Esophagus mucosa (tissue), 1 donor: ENCODE measurements at places on chromosomes 2 and 18. TPM values are rescaled to one million over a fixed set of nuclear protein-coding genes. Genes with fewer than 3 reads are reported as not detected.

Gene LCT
- total RNA-seq, result not detected

Gene AKAIN1
- total RNA-seq, result not detected

Gene VWC2L
- not detected for total RNA-seq

Gene ITPRIPL1
- 1.8 TPM for total RNA-seq

Gene GRP
- not detected for total RNA-seq

Gene ASAP2
- total RNA-seq, result 6.4 TPM

Gene WNT6
- not detected for total RNA-seq

DNA sequence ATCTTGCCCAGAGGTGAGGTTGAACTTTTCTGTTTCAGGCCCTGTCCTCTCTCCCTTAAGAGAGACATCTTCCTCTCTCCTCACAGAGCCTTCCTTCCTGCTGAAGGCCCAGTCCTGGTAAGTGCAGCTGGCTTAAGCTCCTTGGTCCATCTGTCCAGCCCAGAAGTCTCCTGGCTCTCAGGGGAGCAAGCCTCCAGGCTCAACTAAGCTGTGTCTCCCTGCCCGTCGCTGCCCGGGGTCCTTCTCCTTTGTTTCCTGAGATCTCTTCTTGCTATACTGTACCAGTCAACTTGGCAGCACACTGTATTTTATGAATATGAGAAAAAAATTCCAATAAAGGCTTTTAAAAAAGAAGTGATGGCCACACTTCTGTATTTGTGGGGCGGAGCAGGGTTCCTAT lies 77.4 kb downstream of the KCNF1 start:
- no peak for ATAC-seq

DNA sequence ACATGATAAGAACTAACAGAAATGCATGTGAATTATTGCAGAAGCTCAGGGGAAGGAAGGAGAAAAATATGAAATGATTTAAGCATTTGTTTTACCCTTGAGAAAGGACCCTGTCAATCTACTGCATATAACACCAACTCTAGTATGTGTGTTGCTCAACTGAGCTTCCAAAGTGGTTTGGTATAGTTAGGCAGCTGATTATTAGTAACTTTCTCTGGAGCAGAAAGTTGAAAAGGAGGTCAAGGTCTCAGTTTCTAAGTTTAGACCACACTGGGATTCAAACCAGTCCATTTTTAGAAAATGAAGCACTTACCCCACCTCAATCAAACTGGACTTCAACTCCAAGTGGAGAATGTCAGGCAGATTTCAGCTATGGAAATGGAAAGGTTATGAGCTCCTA lies 123.3 kb upstream of the CDC42EP3 start:
- ATAC-seq, result no peak

DNA sequence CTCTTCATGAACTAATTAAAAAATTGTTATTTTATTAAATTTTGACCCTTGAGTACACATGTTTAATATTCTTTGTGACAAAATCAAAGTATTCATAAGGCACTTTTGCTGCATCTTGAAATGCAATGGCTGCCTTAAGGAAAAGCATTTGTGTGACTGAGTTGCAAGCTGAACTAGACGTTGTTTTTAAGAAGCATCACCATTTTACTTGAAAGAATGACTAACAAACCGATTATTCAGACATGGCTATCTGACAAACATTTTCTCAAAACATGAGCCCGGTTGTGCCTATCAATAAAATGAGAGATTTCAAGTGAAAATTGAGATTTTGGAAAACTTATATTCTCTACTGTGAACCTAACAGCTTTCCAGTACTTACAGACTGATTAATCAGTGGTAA lies 2.8 kb downstream of the GCFC2 start:
- ATAC-seq, result no peak

DNA sequence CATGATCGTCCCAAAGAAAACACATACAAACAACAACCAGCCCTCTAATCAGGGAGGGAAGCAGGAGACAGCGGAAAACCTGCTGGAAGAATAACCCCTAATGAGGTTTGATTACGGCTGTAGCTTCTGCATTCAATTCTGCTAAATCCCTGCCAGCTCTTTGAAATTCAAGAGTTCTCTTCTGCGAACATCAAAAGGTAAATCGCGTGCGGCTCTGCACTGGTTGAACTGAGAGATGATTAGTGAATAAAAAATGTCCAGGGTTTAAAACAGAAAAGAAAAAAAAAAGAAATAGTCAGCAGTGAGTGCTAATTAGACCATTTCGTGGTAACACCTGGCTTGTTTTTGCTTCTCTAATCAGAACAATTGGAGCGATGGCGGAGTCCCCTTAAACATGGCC lies 153.0 kb upstream of the CAPN13 start:
- no peak for ATAC-seq

GRCh38 chr2:219430633-219431615 lies 3.7 kb upstream of the SPEG start:
- peak; percentile 41 for ATAC-seq

DNA sequence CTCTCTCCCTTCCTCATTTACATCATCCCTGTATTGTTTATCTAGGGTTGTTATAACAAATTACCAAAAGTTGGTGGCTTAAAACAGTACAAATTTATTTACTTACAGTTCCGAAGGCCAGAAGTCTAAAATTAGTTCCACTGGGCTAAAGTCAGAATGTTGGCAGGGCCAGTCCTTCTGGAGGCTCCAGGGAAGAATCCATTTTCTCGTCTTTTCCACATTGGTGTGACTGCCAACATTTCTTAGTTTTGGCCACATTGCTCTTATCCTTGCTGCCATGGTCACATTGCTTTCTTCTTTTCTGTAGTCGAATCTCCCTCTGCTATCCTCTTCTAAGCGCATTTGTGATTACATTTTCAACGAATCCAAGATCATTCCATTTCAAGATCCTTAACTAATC lies 34.7 kb downstream of the ICOS start:
- no peak for ATAC-seq

- ATAC-seq, result no peak
These were observed 35.5 kb upstream of the HS6ST1 start for GRCh38 chr2:128354161-128354560.

DNA sequence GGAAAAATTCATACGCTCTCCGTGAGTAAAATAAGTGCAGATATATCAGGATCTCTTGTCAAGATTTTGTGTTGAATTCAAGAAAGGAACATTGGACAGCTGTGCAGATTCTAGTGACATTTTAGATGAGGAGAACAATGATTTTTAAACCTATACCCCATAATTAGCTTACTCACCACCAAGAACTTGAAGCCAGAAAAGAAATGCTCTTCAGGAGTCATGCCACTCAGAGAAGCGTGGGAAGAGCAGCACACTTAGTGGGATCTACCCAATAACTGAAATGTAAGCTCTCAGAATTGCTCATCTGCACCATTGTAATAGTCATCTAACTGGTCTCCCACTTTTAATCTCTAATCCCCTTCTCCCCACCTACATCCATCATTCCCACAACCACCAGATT lies 9.2 kb upstream of the ERMN start:
- ATAC-seq, result no peak

DNA sequence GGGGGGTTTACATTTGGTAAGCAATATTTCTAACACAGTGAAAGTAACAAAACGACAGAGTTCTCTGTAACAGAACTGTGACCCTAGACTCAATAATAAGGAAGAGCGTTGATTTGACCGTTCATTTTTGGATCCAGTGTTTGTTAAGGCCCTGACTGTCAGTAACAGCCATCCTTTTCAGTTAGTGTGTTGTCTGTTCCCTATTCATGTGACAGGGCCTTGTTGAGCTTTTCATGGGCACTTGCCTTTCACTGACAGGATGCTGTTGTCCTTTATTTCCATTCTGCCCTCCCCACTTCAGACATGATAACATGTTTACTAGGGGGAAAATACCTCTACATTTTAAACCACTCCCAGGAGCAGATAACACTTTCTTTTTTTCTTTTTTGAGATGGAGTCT lies 45.8 kb downstream of the MAP4K4 start:
- no peak for ATAC-seq

GRCh38 chr2:179455824-179456223 lies 191.2 kb upstream of the SESTD1 start:
- ATAC-seq, result no peak

- no peak for ATAC-seq
These were observed 263.1 kb downstream of the DCDC2C start for GRCh38 chr2:3966470-3966869.

GRCh38 chr2:191376981-191377629 lies 131.9 kb downstream of the MYO1B start:
- peak; percentile 99 for ATAC-seq

GRCh38 chr2:16114836-16115235 lies 174.5 kb downstream of the MYCN start:
- ATAC-seq, result no peak

- ATAC-seq, result no peak
These were observed 686.8 kb upstream of the ZEB2 start for GRCh38 chr2:145206496-145207281.

- peak; percentile 76 for ATAC-seq
These were observed 11.4 kb downstream of the RAB31 start for GRCh38 chr18:9719421-9719981.

DNA sequence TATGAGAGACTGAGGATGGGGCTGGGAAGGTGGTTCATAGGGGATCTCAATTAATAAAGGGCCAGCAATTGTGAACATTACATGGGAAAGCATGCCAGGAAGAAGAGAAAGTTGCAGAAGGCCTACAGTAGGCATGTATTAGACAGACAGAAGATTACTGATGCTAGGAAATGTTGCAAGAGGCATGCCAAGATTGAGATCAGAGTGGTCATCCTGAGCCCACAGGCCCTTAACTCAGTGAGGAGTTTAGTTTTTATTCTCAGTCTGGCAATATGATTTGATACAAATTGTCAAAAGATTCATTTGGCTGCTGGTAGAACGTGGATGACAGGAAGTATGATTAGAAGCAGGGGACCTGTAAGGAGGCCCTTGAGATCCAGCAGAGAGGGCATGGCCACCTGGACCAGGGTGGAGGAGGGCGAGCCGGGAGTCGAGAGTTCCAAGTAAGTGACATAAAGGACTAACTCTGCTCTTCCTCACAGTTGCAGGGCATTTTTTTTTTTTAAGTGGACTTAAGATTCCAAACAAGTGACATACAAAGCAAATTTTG lies 54.9 kb downstream of the EPHA4 start:
- no peak for ATAC-seq

DNA sequence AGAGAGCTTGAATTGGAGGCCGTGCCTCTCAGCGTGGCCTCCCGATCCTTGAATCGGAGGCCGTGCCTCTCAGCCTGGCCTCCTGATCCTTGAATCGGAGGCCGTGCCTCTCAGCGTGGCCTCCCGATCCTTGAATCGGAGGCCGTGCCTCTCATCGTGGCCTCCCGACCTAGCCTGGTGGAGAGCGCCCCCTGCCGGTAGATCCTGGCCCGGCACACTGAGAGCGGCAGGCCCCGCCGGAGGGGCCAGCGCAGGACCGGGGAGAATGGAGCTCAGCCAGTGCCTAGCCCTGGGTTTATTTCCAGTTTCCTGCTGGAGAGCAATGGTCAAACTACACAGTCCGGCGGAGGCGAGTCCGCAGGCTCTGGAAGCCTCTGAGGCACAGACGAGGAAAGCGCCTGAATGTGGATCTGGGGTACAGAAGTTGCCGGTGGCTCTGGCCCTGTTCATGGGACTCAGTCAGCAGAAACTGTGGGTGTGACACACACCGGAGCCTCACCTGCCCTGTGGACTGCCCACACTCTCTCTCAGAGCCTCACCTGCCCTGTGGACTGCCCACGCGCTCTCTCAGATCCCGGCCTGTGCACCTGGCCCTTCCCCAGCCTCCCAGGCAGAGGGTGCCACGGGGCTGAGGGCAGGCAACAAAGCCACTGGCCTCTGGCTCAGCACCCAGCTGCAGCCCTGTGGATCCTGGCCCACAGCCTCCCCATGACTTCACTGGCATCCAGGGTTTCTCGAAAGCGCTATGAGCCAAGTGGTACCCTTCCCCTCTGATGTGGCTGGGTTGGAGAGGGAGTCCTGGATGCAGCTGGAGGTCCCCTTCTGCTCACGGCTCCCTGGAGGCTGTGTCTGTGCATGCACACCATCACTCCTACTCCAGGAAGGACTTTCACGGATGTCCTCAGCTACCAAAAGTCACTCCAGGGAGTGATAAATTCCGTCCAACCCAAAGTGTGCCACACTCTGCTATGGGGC lies 1.5 kb downstream of the IL36B start:
- peak; percentile 23 for ATAC-seq

DNA sequence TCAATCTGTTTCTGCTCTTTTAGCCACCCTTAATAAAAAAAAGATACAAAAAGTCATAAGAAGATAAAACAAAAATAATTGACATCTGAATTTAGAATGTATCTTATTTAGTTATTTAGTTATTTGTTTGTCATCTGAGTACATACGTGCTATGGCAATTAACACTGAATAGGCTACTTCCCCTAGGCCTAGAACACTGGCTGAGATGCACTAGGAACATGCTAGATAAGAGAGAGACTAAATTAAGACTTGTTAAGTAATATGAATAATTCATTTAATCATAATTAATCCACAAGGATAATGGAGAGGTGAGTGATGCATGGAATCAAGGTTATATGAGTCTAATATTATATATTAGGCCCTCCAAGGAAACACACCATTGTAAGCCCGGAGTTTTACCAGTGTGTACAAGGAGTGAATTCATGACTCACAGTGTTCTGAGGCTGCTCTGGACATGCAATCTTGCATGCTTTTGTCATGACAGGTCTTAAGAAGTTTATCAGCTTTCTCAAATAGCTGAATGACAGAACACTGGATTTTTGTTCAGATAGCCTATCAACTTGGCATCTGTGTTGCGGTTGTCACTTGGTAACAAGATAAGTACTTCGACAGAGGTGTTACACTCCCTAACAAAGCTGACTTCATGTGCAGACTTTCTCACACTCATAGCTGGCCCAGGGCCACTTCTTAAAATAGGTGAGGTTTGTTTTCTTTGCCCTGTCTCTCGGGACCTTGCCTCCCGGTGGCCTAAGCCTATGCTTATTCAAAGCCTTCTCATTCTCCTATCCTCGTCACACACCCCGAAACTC lies 5.0 kb upstream of the SERPINB2 start:
- ATAC-seq, result peak; percentile 92

DNA sequence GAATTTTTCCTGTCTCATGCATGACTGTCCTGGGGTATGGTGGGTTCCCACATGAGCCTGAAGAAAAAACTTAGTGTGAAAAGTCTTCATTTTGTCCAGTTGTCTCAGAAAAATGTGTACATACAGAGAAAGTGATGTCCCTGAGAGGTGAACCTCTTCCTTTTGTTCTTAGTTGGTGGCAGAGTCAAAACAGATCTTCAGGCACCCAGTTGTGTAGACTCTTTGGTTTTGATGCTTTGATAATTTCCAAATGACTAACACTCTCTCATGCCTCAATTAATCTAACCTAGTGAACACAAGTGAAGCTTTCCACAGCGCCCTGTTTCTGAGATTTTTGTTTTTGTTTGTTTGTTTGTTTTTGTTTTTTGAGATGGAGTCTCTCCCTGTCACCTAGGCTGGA lies 273.5 kb downstream of the PIK3C3 start:
- ATAC-seq, result no peak
